Stimulated activated CD8-positive, alpha-beta memory T cell treated with anti-CD3 and anti-CD28 coated beads, Interleukin-15, amount 100 ng/mL, for 1 hour (primary cell): ENCODE measurements at places on chromosomes 13 and 19.
A peak's percentile ranks its signal among the peaks of the same experiment; 100 is the strongest.

GRCh38 chr13:113357529-113357928 is 6.4 kb downstream of the GRTP1 start:
- no peak for DNase-seq

DNA sequence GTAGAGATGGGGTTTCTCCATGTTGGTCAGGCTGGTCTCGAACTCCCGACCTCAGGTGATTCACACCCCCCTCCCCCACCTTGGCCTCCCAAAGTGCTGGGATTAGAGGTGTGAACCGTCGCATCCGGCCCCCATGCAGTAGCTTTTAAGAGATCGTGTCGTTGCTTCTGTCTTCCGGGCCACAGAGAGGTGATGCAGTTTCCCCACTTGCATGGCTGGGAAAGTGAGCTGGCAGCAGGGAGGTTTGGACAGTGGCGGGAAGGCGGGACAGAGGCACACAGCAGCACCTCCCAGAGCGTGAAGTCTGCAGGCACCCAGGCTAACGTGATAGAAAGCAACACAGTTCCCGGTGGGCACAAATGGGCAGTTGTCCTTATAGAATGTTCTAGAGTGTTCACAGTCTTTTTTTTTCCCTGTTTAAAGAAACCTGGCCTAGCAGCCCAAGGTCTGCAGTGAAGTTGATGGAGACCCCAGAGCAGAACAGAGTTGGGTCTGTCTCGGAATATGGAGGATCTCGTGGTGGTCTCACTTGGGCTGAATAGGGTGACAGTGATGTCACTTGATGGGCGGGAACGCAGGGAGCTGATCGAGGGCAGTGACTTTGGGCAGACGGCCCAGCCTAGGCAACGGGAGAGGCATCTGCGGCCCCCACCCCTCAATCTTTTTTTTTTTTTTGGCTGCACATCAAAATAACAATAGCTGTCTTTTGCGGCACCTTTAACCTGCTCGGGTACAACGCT is 4.9 kb downstream of the UHRF1 start:
- no peak for DNase-seq

DNA sequence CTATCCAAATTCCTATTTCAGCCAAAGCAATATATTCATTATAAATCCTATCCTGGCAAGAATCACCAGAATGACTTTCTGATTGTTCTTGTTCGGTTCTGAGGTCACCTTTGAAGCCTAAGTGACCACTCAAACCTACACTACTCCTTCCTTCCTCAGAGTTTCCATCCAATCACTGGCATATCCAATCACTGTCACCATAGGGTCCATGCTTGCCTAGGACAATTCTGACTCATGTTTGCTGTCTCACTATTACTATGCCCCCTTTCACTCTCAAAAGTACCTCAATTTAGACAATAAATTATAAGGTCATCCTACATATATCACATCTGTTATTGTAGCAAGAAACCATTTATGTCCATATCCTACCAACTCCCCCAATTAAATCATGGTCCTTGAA is 58.9 kb downstream of the UBL3 start:
- no peak for DNase-seq

GRCh38 chr19:28312269-28312668 is 900.7 kb downstream of the UQCRFS1 start:
- DNase-seq: no peak

GRCh38 chr19:58558623-58559274 is 338 bp upstream of the UBE2M start:
- peak; percentile 99 for DNase-seq

DNA sequence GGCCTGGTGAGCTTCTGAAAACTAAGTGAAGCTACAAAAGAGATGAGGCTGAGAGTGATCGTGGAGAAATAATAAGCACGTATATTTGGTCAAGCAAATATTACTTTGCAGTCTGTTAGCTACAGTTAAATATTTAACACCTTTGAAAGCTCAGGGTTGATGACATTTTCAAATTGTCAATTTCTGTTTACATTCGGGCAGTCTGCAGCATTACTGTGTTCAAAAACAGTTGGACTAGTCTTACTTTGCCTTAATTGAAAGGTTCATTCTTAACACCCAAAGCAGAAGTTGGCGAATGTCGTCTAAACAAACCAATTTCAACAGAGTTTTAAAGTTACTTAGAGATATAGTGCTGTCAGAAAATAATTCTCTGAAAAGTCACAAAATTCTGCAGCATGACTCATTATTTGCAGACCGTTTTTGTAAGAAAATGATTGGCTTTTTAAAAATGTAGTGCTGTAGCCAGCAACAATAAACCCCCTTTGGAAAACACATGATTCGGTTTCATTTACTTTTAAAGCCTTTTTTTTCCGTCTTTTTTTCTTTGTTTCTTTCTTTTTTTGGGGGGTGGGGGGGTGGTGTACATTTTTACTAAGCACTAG is 549.0 kb downstream of the GPC6 start:
- DNase-seq: no peak

- no peak for DNase-seq
Observed at GRCh38 chr13:26037302-26037701, 14.5 kb downstream of the SHISA2 start.

DNA sequence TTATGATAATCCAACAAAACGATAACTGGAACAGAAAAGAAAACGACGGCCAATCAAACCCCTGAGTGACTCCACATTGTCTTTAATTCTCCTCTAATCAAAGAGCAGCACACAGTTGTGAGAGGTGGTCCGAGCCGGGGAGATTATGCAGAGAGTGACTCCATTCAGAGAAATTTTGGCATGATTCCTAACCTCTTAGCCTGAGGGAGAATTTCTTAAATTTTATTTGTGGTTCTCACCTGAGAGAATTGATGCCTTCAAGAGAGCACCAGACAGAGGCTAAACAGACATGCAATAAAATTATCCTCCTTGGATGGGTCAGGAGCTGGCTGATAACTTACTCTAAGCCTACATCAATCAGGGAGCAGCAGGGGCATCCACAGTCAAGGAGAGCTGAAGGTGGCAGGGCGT is 310.0 kb upstream of the KLF12 start:
- DNase-seq: no peak

DNA sequence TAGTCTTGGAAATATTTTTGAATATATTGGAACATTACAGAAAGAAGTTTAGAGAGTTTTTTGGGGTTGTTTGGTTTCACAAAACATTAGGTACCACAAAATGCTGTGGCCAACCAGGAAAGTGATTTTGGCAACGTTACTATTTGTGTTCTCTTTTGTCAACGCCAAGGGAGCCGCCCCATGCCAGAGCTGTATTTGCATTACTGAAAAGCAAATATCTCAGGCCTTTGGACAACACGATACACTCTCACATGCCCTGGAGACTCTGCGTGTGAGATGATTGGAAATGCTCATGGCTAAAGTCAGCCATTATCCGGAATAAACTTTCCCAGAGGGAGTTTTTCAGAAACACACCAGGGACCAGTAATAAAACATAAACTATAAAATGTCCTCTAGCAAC is 324.6 kb downstream of the SHISA2 start:
- DNase-seq: no peak

DNA sequence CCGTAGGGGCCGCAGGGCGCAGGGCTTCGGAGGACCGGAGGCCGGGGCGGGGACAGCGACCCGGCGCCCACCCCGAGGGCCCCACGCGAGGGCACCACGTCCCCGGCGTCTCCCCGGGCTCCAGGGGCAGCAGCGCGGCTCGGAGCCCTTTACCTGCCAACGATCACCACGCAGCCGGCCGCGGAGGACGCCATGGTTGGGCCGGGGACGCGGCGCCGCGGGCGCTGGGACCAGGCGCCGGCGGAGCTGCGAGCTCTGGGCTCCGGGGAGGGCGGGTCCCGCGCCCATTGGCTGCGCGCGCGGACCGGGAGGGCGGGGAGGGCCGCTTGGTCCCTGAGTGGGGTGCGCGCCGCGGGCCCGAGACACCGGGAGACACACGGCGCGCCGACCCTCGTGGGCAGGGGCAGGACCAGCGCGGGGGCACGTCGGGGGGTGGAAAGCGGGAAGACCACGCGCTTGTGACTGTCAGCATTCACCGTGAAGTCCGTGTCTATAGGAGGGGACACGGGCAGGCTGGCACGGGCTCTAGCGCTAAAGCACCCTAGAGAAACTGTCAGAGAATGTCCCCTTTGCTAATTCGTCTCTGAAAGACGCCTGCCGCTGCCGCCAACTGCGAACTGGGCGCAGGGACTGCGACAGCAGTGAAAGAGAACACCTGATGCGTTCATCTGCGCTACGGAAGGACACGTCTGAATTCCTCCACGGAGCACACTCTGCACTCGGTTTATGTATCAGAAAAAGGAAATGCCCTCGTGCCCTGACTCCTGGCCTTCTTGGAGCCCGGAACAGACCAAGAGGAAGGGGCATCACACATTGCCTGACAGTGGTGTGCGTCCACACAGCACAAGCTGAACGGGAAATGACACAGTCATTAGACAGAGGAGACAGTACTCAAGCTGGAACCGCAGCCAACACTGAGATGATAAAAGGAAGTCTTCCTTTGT is at the start of gene CRYL1:
TSS of gene CRYL1 (minus strand) at position 257 of the 944 bp plus-strand sequence. CDS start at position 194, 63 bp downstream.
- peak; percentile 42 for DNase-seq

DNA sequence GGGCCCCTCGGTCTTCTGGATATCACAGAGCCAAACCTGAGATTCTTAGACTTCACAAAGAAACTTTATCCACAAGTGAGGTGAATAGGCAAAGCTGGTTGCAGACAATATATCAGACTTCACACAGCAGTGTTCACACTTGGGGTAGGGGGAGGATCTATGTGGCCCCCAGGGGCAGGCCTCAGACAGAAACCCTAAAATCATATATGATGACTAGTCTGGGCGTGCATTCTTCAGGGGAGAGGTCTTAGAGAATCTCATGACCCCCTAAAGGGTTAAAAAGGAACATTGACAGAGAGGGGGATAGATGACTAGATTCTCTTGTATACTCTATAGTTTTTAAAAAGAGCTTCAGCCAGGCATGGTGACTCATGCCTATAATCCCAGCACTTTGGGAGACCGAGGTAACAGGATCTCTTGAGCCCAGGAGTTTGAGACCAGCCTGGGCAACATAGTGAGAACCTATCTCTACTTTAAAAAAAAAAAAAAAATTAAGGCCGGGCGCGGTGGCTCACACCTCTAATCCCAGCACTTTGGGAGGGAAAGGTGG is 2.8 kb downstream of the TYROBP start:
- DNase-seq: no peak
